Posterior cingulate gyrus (tissue), 11 donors: ENCODE measurements at places on chromosomes 16 and 17.
A peak's percentile ranks its signal among the peaks of the same experiment; 100 is the strongest.

GRCh38 chr16:977896-978295, 3.7 kb upstream of the SOX8 start:
- DNase-seq = no peak

GRCh38 chr16:25108054-25108453, 3.5 kb upstream of the LCMT1 start:
- no peak for DNase-seq

DNA sequence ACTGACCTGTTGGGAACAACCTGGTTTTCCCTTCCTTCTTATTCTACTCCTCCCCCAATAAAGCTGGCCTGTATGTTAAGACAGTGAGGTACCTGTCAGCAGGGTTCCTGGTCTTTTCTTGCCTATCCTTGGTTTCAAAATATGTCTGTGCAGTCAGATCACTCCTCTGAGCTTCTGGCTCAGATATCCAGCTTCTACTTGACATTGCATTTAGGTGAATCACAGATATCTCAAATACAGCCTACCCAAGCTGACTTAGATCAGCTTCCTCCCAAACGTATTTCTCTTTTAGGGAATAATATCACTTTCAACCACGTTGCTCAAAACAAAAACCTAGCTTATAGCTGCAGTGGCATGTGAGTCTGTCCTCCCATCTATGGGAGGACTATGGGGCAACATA, 48.7 kb downstream of the TEX14 start:
- no peak for DNase-seq

DNA sequence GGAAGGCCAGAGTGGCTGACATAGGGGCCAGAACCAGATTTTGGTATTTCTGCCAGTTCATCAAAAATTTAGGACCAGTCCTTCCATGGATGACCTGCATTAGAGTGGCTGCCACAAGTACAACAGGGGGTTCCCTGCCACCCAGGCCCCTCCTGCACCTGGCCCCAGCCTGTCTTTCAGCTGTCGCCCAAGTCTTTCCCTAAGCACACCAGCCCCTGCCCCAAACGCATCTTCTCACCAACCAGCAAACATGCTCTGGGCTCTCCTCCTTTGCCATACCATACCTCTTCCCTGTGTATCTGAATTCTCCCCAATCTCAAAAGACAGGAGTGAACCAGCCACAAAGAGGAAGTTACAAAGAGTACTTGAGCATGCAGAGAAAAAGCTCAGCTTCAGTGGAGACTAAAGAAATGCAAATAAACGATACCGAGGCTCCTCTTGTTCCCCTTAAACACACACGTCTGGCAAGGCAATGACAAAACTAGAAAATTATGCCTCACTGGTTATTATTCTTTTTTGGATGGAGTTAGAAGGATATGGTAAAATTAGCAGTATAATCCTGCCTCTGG, 130.6 kb downstream of the DYNLRB2 start:
- DNase-seq = no peak

DNA sequence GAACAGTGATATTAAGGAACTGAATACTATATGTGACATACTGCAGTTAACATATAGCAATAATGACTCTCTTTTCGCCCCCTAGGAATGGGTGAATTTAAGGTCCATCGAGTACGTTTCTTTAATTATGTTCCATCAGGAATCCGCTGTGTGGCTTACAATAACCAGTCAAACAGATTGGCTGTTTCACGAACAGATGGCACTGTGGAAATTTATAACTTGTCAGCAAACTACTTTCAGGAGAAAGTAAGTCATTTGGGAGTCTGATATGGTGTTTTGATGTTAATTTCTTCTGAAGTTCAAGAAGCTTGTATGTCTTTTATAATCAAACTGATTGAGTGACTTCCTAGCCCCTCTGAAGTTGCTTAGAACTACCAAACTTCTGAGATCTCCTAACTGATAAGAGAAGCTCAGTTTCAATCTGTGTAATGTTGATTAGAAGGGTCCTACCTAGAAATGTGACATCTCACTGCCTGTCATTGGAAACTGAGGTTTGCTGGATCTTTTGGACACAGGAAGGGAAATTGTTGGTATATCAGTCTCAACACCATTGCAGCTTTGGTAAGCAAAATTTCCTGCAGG, 1.0 kb downstream of the UTP4 start:
- no peak for DNase-seq

DNA sequence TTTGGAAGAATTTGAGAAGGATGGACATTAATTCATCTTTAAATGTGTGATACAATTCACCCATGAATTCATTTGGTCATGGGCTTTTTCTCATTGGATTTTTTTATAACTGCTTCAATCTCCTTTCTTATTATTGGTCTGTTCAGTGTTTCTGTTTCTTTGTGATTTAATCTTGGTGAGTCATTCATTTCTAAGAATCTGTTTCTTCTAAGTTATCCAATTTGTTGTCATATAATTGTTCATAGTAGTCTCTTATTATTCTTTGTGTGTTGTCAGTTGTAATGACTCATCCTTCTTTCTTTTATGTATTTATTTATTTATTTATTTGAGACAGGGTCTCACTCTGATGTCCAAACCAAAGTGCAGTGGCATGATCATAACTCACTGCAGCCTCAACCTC, 146.1 kb upstream of the ZNF267 start:
- no peak for DNase-seq

DNA sequence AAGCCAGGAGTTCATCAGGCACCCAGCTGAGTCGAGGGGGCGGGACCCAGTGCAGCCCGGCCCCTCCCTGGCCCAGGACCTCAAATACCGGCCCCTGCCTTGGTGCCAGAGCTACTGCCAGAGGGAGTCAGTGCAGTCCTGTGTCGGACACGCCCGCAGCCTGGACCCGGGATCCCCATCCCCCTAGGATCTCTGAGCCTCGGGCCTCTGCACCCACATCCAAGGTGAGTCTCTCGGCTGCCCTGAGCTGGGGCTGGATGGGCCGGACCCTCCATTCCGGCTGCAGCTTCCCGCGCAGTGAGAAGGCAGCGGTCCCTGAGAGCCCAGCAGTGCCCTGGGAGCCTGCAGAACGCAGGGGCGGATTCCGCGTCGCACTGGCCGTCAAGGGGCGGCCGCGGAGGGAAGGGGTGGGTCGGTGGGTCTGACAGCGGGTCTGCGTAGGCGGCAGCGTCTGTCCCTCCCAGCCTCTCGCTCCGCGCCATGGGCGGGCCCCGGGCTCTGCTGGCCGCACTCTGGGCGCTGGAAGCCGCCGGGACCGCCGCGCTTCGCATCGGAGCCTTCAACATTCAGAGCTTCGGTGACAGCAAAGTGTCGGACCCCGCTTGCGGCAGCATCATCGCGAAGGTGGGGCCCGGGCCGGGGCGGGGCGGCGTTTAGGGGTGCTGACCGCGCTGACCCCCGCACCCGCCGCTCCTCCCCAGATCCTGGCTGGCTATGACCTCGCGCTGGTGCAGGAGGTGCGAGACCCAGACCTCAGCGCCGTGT, at the start of gene DNASE1L2:
Gene DNASE1L2 (plus strand): TSS at position 108 of the 765 bp plus-strand sequence. CDS start 373 bp downstream, at position 481.
- DNase-seq = no peak

DNA sequence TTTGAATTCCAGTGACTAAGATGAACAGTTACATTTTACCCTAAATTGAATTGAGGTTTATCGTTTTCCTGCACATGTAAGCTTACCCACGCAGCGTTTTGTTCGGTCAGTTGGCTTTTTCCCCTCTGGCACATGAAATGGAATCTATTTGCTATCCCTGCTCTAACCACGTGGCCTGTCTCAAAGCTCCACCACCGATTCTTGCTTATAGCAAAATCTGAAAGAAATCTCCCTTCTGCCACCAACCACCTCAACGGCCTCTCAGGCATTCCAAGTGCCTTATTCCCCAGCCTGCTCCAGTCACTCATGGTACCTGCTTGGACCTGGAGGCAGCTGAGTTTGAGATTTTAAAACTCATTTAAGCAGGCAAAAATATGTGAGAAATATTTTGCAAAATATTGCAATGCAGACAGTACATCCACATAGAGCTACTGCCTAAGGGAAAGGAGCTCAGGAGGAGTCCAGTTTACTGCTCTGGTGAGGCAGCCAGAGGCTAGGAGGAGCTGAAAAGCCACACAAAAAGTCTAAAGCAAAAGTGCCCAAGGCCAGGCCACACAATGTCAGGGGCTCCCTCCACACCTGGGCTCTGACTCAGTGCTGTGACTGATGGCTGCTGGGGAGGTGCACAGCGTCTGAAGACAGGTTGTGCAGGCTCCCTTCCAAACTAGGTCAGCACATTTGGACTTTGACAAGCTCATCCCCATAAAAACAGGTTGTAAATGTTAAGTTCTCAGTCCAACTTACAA, 26.4 kb downstream of the ARHGAP17 start:
- peak; percentile 84 for DNase-seq

DNA sequence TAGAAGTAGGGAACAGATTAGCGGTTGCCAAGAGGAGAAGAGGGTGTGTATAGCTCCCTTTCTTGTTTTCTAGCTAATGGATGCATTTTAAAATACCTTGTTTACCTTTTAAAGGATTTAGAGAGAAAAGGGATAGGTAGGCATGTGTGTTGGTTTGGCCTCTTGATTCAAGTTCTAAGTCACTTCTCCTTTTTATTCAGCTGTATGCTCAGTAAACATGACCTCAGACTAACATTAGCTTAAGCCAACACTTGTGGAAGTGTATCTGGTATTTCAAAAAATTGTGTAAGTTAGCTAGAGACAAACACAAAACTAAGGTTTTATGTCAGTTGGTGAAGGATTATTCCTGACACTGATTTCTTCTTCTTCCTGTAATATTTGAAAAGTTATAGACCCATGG, 204.1 kb upstream of the NOG start:
- no peak for DNase-seq

- DNase-seq = no peak
These were observed 56.1 kb downstream of the NT5M start for GRCh38 chr17:17359271-17359670.

DNA sequence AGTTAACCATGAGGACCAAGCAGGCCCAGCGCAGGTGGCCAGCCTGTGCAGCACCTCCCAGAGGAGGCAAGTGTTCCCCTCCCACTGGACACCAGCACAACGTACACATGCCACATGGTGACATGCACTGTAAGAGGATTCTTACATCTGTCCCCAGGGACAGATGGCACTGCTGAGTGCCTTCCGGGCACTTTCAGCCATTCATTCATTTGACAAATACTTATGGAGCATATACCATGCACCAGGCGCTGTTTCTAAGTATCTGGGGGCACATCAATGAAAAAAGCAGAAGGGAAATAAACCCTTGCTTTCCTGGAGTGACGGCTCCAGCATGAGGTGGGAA, 79.6 kb downstream of the GAS7 start:
- DNase-seq = no peak

DNA sequence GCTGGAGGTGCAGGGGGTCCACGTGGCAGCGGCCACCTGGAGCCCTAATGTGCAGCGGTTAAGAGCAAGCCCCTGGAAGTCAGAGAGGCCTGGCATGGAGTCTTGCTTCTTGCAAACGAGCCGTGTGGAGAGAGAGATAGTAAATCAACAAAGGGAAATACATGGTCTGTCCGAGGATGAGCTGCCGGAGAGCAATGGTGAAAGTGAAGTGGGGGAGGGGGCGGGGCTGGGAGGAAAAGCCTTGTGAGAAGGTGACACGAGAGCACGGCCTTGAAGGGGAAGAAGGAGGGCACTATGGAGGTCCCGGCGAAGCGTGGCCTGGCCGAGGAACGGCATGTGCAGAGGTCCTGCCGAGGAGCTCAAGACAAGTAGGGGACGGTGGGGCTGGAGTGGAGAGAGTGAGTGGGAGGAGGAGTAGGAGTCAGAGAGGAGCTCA, 6.0 kb upstream of the SERPINF1 start:
- no peak for DNase-seq

GRCh38 chr16:23061669-23062068, 87.6 kb downstream of the USP31 start:
- DNase-seq = no peak

DNA sequence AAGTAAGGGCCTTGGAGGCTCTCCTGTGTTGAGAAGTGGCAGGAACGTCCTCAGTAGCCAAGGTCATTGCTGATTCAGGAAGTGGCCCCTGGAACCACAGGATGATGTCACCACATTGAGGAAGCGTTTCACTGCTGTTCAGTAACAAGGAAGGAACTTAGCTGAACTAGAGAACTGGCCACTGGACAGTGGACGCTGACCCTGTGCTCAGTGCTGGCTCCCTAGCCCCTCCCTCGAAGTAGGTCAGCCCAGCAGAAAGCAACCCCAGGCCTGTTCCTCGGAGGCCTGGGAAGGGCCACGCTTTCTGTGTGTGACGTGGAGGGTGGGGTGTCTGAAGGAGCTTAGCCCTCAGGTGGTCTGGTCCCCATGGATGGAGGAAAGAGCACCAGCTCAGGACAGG, 58.3 kb downstream of the B9D1 start:
- DNase-seq = no peak

DNA sequence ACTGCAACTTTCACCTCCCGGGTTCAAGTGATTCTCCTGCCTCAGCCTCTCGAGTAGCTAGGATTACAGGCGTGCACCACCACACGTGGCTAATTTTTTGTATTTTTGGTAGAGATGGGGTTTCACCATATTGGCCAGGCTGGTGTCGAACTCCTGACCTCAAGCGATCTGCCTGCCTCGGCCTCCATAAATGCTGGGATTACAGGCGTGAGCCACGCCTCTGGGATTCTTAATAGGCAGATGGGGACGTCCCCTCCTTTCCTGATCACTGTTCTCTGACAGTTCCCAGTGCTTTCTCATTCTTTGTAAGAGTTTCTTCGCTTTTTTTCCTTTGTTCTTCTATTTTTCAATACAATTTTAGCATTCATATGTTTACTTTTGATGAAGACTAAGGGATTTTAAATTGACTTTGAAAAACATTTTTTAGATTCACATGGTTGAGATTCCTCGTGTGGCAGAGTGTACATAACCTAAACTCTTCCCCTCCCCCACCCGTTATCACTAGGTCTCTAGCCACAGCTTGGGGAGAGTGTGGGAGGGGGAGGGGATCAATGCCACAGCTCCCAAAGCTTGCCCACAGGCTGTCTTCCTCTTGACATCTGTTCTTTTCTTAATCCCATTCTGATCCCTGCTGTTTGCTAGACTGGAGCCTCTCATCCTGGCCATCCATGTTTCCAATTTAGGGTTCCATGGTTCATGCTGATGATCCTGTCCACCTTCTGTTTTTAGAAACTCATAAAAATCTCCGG, 11.0 kb downstream of the ADORA2B start:
- no peak for DNase-seq
